Fibroblast of the aortic adventitia (primary cell): ENCODE measurements at places on chromosomes 1 and 21. TPM values are rescaled to one million over a fixed set of nuclear protein-coding genes. Genes with fewer than 3 reads are reported as not detected.

The OR2L13 gene
- not detected in 2 replicates for total RNA-seq

The IFNLR1 gene
- 0.36 TPM in 1 of 2 replicates, not detected in the other for total RNA-seq

The SPRR1B gene
- total RNA-seq: not detected in 2 replicates

The PSMB2 gene
- 8.8 and 22.1 TPM in 2 replicates for total RNA-seq

The CD34 gene
- 0.27 and 4.8 TPM in 2 replicates for total RNA-seq
